ENCODE measurements at places on chromosomes 16 and 17. TPM values are rescaled to one million over a fixed set of nuclear protein-coding genes. Genes with fewer than 3 reads are reported as not detected.

GRCh38 chr17:37060094-37060493, 111.3 kb downstream of the AATF start:
- peak; percentile 55 for DNase-seq

Gene GH1
- polyA plus RNA-seq, result not detected

- DNase-seq, result no peak
These were observed 46.6 kb upstream of the ERN1 start for GRCh38 chr17:64176556-64176955.

Gene ALOX12
- 1.2 TPM for polyA plus RNA-seq

Gene TBC1D3K
- polyA plus RNA-seq, result 0.96 TPM

Gene TP53TG3D
- not detected for polyA plus RNA-seq

DNA sequence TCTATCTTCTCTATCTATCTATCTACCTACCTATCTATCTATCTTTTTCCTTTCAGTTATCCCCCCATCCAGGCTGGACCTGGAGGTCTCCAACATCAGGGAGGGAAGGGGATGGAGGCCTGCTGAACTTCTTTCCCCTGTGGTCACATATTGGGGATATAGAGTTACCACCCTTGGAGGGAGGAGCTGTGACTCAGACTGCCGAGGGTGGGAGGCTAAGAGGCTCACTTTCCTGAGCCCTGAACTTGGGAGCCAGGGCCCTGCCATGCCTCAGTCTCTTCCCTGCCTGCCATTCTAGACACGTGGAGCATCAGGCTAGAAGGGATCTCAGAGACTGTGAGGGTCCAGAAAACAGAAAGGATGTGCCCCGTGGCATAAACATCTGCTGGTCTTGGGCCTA, 8.4 kb downstream of the LRRC3C start:
- no peak for DNase-seq

- DNase-seq, result no peak
These were observed 18.3 kb downstream of the CDIPT start for GRCh38 chr16:29844575-29845331.

Gene TNS4
- 0.06 TPM for polyA plus RNA-seq

DNA sequence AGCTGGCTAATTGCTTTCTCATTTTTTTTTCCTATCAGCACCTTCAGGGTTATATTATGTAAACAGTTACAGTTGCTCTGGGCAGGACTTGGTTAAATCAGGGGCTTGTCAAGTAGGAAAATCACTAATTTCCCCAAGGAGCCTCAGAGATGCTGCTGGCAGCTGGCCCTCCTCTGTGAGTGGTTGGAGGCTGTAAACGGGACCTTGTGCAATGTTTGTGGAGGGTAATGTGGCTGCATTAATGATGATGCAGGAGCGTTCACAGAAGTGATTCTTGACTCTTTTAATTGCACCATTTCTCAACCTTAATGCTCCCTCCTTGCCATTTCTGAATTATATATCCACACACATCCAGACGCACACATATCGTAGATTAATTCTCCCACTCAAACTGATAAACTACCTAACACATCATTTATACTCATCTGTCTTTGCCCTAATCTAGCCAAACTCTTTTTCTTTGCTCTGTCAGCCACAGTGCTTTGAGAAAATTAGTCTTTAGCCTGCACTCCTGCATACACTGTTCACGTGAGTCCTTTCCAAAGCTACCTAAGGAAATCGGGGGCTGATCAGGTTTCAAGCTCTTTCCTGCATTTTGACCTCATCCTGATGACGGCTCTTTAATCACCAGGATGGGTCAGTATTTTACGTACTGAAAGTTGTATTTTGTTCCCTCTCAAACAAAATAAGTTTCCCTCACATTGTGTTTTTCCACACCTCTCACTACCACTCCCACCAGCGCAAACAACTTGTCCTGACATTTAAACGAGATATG, 154.4 kb upstream of the PIRT start:
- DNase-seq, result no peak

DNA sequence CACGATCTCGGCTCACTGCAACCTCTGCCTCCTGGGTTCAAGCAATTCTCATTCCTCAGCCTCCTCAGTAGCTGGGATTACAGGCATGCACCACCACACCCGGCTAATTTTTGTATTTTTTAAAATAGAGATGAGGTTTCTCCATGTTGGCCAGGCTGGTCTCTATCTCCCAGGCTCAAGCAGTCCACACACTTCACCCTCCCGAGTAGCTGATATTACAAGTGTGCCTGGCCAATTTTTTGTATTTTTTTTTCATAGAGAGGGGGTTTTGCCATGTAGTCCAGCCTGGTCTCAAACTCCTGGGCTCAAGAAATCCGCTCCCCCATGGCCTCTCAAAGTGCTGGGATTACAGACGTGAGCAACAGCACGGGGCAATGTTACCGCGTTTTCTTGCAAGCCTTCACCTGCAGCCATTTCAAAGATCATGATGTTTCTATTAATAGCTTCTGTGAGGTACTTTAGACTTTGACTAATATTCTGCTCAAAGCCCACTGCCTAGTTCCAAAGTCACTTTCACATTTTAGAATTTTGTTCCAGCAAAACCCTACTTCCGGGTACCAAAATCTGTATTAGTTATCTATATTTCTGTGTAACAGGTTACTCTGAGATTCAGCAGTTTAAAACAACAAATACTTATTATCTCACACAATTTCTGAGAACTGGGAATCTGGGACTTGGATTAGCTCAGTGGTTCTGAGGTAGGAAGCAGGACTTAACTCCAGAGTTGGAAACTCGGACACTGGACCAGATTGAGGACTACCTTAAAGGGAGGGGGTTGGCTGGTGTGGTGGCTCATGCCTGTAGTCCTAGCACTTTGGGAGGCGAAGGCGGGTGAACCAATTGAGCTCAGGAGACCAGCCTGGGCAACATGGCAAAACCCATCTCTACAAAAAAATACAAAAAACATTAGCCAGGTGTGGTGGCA, 12.0 kb upstream of the MED13 start:
- DNase-seq, result peak; percentile 71

GRCh38 chr17:70288540-70289290, 119.4 kb downstream of the KCNJ2 start:
- no peak for DNase-seq

Gene TAT
- polyA plus RNA-seq, result 0.22 TPM

Gene TCAP
- 2.2 TPM for polyA plus RNA-seq

Gene CCL8
- polyA plus RNA-seq, result 0.39 TPM

GRCh38 chr17:27665549-27665948, 34.6 kb downstream of the LGALS9 start:
- DNase-seq, result no peak

GRCh38 chr17:47240806-47241205, 12.8 kb upstream of the ITGB3 start:
- DNase-seq, result no peak

DNA sequence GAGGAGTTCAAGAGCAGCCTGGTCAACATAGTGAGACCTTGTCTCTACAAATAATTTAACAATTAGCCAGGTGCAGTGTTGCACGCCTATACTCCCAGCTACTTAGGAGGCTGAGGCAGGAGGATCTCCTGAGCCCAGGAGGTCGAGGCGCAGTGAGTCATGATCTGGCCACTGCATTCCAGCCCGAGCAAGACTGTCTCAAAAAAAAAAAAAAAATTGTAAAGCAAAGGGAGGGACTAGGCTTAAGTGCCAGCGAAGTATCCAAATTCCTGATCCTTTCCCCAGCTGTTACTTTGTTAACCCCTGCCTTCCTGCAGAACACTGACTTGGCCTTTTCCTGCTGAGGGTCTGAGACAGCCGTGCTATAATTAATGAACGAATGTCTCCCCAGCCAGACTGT, 2.7 kb downstream of the GDPD3 start:
- no peak for DNase-seq

GRCh38 chr17:67105213-67105612, 60.9 kb downstream of the CACNG1 start:
- no peak for DNase-seq

- no peak for DNase-seq
These were observed 24.3 kb downstream of the CDK12 start for GRCh38 chr17:39485555-39485954.

- DNase-seq, result peak; percentile 94
These were observed at the start of gene MT1F for GRCh38 chr16:56657555-56658326. TSS of gene MT1F (plus strand) at chr16:56657959. CDS start at chr16:56658059, 100 bp downstream.

Gene CORO1A
- 36.7 TPM for polyA plus RNA-seq

DNA sequence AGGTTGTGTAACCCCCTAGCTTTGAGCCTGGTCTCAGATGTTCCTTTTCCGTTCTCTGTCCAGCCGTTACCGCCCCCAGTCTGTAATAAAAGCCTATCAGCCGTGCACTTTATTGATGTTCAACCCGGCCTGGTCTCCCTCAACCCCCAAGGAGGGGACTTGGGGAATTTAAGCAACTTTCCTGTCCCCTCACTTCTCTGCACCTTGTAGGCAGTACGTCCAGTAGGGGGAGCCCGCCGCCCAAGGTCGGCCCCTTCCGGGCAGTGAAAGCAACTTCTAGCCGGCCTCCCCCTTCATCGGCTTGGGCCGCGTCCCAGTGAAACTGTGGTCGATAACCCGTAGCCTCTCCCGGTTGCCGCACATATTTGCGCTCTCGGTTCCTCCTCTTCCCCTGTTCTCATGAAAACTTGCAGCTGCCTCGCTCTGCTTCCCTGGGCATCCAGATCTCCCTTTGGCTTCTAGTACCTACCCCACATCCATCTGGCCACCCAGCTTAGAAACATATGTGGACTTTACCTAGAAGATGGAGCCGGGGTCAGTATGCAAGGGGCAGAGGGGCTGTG, 7.9 kb downstream of the PNPO start:
- DNase-seq, result peak; percentile 77
